ENCODE measurements at places on chromosomes 3 and 15.

DNA sequence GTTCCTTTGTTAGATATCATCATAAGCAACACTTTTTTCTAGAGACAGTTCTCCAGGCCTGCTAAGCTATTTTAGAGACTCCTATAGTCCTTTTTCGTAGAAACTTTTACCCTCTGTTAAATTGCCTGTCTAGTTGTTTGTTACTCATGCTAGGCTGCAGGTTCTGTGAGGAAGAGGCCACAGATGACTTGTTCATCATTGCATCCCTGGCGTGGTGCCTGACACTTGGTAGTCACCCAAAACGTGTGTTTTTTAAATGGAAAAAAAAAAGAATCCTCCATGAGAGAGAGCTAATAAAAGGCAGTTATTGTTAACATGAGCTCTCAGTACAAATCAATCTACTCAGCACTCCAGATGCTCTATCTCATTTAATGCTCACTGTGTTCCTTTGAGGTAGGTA is 35.1 kb downstream of the CCDC54 start:
- DNase-seq, result no peak

DNA sequence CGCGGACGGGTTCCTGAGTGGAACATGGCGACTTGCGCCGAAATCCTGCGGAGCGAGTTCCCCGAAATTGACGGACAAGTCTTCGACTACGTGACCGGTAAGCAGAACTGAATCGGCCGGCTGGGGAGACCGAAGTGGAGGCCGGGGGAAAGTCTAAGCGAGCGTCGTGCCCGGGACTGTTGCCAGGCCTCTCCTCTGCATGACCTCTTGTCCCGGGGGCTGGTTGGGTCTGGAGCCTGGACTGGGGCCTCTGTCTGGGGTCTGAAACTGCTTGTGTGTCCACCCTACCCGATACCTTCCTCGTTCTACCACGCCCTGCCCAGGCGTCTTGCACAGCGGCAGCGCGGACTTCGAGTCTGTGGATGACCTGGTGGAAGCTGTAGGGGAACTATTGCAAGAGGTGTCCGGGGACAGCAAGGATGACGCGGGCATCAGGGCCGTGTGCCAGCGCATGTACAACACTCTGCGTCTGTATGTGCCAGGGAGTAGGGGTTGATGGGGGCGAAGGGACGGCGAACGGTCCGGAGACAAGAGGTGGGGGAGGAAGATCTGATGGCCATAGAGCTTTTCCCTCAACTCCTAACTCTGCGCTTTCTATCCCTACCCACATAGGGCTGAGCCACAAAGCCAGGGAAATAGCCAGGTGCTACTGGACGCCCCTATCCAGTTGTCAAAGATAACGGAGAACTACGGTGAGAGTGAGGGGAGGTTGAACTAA is at the start of gene ABCF3:
ABCF3 (plus strand) TSS at position 16 of the 718 bp plus-strand sequence; CDS start at position 25, 9 bp downstream.
- no peak for DNase-seq

GRCh38 chr3:126083511-126083912 is 412 bp downstream of the SLC41A3 start:
- DNase-seq, result no peak

DNA sequence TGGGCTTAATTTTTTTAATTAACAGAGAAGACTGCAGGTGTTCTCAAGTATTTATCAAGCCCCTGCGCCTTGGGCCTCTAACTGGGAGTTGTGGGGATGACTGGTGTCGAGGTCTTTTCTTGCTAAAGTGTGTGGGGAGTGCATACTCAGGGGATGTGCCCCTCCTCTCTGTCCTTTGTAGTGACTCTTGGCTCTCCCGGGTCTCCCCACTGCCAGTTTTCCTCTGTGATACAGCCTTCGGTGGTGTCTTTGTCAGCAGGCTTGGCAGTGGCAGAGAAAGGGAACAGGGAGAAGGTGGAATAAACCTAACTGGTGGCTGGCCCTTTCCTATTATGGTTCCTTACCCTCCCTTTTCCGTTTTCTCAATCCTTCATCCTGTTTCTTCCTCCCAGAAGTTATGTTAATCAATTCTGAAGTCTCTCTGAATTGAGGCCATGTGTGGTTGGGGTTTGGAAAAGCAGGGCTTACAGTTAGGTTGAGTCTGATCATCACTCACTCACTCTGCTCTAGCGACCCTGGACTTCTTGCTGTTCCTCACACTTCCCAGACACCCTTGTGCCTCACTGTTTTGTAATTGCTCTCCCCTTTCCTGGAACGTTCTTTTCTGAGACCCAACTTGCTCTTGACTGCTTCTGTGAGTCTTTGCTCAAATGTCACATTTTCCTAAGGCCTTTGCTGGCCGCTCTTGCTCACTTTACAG is 158.1 kb downstream of the PTPRG start:
- no peak for DNase-seq

DNA sequence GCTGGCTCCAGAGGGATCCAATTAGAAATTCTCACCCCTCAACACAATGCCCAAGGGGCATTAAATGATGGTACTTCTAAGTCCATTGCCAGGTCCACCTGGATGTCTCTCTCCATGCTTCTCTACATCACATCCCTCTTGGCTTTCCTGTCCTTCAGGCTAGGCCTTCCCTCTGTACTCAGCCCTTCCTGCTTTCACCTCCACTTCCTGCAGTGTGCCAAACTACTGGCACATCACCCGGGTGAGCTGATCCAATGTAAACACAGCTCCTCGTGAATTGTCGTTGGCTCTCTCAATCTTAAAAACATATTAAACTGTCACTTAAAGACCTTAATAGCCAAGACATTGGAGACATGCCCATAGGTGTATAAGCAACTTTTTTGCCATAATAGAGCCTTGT is 4.0 kb downstream of the LMCD1 start:
- no peak for DNase-seq

DNA sequence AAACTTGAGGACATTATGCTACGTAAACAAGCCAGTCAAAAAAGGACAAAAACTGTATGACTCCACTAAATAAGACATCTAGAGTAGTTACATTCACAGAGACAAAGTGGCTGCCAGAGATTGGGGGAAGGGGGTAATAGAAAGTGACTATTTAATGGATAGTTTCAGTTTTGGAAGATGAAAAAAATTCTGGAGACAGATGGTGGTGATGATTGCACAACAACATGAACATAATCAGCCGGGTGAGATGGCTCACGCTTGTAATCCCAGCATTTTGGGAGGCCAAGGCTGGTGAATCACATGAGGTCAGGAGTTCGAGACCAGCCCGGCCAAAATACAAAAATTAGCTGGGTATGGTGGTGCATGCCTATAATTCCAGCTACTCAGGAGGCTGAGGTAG is 40.6 kb downstream of the DPP8 start:
- DNase-seq, result no peak

- DNase-seq, result no peak
Observed at GRCh38 chr15:27119695-27120266, 148.8 kb downstream of the GABRG3 start.

DNA sequence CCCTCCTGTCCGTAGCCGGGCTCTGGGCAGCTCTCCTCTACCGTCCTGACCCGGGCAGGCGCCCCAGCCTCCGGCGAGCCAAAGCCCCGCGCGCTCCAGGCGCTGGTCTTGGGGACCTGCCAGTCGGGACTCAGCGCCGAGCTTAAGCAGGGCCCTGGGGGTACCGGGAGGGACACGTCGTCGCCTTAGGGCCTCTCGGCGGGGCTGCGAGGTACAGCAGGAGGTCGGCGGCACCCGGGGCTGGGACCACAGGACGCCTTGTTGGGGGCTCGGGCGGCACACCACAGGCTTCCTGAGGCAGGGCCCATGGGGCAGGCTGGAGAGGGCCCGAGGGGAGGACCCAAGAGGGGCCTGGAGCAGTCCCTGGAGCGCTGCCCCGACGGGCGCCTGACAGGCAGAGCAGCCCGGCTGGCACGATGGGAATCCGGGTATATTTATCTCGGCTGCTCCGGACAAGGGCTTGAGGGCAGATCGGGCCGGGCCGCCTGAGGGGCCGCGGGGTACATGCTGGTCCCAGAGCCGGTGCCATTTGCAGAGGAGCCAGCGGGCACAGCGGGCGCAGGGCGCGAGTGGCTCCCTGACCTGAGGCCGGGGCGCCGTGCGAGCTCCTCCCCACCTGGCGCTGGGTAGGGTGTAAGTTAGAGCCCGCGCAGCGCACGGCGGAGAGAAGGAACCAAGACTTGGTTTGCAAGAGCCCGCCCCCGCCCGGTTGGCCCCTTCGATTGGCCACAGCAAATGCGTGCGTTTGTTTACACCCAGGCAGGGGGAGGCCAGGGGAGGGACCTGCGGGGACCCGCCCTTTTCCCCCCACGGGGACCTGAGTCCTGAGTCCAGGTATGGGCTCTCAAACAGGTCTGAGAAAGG is 574 bp downstream of the SLC38A3 start:
- no peak for DNase-seq

DNA sequence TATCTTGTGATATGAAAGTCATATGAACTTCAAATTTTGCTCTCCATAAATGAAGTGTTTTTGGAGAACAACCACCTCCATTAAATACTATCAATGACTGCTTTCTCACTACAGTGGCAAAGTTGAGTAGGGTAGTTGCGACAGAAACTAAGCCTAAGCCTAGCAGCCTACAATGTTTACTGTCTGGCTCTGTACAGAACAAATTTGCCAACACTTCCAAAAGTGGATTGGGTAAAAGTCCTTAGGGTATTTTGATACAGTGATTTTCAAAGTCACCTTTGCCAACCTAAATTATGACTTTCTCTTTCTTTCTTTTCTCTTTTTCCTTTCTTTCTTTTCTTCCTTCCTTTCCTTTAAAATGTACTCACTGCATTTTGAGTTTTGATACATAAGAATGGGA is 142.6 kb downstream of the PLCL2 start:
- DNase-seq, result no peak

DNA sequence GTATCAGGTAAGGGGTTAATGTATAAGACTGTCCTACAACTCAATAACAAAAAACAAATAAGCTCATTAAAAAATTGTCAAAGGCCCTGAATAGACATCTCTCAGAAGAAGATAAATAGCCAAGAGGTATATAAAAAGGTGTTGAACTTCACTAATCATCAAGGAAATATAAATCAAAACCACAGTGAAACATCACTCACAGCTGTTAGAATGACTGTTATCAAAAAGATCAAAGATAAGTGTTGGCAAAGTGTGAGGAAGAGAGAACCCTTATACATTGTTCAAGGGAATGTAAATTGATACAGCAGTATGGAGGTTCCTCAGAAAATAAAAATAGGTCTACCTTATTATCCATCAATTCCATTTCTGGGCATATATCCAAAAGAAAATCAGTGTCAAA is 95.5 kb downstream of the FILIP1L start:
- DNase-seq, result no peak

GRCh38 chr3:49378249-49378895 is 20.2 kb upstream of the GPX1 start:
- no peak for DNase-seq

GRCh38 chr3:104909721-104910120 is 457.0 kb upstream of the ALCAM start:
- DNase-seq, result no peak

DNA sequence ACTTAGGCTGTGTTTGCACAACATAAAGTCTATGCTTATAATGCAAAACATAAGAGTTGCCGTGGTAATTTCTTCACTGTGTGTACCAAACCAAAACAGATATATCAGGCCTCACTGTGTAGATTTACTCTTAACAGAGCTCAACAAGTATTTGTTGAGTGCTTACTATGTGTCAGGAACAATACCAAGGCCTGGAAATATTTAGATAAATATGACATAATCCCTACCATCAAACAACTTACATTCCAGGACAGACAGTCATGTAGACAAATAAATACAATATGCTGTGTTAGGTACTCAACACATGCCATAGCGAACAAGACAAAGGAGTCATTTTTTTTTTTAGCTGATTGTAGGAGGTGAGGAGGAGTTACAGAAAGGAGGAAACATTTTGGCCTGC is 554.0 kb downstream of the NSUN3 start:
- no peak for DNase-seq

DNA sequence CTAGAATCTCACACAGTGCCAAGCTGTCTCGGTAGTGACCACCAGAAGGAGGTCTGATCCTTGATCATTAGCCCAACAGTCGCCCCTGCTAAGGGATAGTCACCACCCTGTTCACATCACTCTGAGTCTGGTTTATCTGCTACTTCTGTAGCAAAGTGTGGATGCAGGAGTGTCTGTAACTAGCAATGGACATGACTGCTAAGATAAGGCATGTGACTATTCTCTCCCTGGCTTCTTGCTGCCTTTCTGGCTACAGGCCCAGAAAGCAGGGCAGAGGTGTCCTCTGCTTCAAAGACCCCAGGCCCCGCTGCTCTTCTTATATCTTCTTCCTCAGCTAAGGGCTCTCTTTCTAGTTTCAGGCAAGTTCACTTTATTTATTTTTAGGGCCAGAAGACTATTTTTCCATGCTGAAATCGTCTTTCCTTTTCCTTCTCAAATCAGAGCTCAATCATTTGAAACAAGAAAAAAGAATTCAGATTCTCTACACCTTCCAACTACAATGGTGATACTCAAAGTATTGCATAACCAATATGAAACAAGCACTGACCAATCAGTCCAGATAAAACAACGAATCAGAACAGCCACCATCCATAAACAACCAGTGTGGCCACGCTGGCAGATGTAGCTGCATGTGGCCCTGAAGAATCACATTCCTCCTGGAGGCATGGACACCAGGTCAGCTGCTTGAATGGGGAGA is 8.0 kb upstream of the KNG1 start:
- no peak for DNase-seq

DNA sequence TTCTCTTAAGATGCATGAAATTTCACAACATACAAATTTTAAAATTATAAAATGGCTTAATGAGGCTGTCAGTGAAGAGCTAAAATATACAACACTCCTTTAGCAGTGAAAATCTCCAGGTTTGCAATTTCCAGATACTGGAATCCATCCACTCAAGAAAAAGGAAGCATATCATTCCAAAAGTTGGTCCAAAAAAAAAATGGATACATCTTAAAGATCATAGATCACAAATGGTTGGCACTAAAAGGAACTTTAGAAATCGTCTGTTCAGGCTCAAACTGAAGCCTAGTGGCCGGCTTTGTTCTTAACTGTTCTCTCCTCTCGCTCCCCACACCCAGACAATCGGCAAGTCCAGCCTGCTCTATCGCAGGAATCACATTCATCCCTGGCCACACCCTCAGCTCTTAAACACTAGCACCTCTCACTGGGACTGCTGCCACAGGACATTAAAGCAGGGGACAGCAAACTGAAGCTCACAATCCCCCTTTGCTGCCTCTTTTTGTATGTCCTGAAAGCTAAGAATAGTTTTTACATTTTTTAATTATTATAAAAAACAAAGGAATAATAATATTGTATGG is 130.3 kb upstream of the CDIN1 start:
- no peak for DNase-seq

- no peak for DNase-seq
Observed at GRCh38 chr15:40388941-40389823, 6.7 kb downstream of the KNSTRN start.

DNA sequence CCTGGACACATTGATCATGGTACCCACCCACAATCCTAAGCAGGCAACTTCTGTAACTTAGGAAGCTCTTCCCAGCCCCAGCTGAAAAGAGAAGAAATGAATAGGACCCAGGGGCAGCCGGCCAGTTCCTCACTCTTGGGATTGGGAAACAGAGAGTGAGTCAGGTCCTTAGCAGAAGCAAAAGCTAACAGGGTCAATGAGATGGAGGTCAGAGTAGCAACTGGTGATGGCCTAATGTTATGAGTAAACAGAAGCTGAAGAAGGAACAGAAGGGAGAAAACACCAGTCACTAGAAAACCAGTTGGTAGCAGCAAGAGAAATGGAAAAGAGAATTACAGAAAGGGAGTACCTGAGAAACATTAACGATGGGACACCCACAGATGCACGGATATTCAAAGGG is 20.0 kb downstream of the RIOX2 start:
- no peak for DNase-seq

GRCh38 chr3:193843474-193844301 is 250.7 kb downstream of the OPA1 start:
- no peak for DNase-seq

GRCh38 chr15:56344336-56344735 is 20.9 kb upstream of the TEX9 start:
- no peak for DNase-seq

Data from hippocampal formation (tissue), 2 donors.